Stimulated activated CD4-positive, alpha-beta T cell treated with anti-CD3 and anti-CD28 coated beads, Interleukin-1b, Interleukin-23, amount 100 ng/mL, for 1 hour (primary cell): ENCODE measurements at places on chromosomes 11 and 22.

DNA sequence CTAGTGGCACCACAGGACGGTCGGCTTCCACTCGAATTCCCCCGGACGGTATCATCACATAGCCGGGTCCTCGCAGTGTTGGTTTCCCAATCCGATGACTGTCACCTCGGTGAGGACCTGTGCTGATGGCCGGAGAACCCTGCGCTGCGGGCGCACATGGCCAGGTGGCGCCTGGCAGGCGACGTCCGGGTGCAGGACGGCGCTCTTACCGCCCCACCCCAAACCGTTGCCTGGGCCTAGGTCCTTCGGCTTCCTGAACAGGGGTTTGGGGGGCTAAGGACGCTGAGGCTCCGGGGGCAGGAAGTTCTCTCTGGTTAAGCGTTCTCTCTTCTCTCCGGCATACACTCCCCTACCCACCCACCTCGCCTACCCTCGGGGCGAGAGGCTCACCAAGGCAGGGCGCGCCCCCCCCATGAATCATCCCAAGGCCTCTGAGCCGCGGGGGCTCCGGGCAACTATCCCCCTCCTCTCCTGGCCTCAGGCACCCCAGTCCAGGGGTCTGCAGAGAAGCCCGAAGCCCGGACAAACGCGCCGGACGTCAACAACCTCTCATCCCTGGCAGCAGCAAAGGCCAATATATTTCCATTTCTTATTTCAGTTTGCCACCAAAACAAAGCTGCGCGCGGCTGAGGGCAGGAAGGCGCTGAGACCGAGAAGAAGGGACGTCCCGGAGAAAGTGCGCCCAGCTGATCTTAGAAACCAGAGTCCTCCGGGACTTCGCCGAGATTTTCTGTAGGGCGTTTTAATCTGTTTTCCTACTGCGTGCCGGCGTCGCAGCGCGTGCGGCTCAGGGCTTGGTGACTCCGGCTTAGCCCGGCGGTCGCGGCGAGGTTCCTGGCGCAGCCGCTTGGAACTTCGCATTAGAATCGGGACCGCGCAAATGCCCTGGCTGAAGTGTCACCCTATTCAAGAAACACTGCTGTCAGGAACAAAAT, 5.6 kb downstream of the ALX4 start:
- DNase-seq, result no peak

- no peak for DNase-seq
Measured at GRCh38 chr11:126585774-126586491, 230.4 kb downstream of the ST3GAL4 start.

- no peak for DNase-seq
Measured at GRCh38 chr11:109939166-109939810, 153.9 kb upstream of the ZC3H12C start.

GRCh38 chr11:126483621-126484195, 128.2 kb downstream of the ST3GAL4 start:
- DNase-seq, result no peak

- DNase-seq, result no peak
Measured at GRCh38 chr11:32438866-32439489, 3.6 kb upstream of the WT1 start.

- no peak for DNase-seq
Measured at GRCh38 chr22:43897751-43898261, 6.0 kb upstream of the PNPLA5 start.

GRCh38 chr11:46381048-46381818, at the start of gene MDK:
Gene MDK, plus strand, starts transcription at chr11:46381669. Its CDS starts 389 bp downstream, at chr11:46382058.
- no peak for DNase-seq

DNA sequence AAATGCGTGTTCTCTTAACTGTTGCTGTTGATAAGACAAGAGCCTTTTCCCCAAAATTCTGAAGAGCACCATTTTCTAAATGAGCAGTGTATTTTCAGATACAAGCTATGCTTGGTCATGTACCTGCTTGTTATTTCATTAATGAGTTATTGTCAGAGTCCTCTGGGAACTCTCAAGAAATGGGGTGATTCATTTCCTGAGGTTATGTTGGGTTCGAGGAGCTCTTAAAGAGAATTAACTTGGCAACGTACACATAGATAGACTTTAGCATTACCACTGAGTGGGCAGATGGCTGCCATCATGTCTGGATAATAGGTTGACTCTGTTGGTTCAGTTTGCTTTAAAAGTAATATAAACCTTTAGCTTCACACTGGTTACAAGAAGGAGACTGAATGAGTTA, 87.9 kb upstream of the SORL1-AS1 start:
- no peak for DNase-seq

DNA sequence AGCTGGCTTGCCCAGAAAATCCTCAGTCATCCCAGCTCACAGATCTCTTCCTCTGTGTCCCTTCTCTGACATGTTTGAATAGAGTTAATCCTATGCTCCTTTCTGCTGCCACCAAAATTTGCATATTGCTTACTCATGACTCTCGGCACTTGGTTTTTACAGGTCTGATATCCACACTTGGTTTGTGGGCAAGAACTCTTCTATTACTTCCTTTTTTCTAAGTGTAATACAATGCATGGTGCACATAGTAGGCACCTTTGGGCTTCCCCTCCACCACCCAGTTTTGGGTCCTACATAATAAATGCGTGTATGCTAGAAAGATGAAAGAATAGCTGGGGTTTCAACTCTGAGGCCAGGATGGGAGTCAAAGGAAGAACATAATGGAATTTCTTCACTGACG, 69.7 kb upstream of the GRK3 start:
- DNase-seq, result no peak

GRCh38 chr11:69893631-69894030, 74.4 kb upstream of the FGF3 start:
- no peak for DNase-seq

DNA sequence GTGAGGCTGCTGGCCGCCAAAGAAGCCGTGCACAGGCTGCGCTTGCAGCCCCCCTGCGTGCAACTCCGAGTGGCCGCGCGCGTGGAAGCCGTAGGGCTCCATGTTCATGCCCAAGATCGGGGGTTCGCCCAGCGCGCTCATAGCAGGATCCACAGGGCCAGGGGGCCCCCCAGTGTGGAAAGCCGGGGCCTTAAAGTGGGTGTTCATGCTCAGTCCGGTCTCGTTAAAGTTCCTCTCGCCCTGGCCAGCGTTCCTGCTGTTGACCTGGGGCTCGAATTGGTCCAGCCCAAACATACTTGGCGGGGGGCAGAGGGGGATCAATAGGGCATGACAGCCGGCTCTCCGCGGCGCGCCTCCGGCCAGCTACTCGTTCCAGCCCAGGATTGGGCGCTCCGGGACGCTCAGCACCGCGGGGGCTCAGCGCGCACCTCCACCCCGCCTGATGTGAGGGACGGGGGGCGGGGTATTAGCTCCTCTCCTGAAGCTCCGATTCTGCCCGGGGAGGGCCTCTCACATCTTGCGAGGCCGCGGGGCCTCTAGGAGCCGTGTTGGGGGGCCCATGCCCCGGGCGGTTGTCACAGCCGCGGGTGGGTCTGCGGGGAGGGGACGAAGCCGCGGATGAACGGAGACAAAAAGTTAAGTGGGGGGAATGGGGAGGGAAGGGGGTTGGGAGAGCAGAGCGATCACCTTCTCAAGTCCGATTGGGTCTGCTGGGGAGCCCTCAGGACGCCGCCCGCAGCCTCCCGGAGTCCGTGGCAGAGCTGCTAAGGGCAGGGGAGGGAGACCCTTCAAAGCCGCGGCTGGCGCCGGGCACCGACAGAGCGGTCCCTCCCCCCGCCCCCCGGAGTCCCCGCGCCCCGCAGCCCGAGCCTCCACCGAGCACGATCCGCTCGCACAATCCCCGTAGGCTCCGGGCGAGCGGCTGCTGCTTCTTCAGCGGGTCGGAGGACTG, 1.0 kb downstream of the MN1 start:
- DNase-seq, result no peak

DNA sequence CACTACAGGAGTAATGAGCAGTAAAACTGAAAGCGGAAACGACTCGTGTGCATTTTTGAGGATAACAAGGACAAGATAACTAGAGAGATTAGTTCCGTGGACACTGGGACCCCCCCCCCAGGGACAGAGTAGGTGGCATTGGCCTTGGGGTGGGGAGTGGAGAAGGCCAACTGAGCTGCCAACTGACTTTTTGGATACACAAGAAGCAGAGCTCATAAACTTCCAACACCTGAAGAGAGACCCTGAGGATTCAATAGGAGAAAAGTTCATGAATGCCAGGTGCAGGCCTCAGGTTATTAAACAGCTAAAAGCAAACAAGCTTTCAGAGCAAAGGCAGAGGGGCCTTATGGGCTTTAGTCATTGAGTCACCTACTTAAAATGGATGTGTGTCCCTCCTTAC, 17.6 kb upstream of the PRSS23 start:
- DNase-seq, result no peak

- no peak for DNase-seq
Measured at GRCh38 chr22:25546751-25547150, 17.7 kb upstream of the GRK3 start.

- no peak for DNase-seq
Measured at GRCh38 chr11:1226986-1227550, 4.2 kb downstream of the MUC5B start.

DNA sequence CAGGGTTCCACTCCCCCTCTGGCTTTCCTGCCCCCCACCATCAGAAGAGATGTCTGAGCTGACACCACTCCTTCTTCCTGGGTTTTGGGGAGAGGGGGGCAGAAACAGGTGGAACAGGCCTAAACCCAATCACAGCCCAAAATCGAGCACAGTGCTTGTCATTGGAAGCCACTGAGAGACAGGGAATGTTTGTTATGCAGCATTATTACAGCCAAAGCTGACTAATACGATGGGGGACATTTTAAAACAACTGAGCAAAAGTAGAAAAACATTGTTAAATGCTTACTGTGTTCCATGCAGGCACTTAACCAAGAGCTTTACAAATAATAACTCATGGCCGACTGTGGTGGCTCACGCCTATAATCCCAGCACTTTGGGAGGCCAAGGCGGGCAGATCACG, 32.5 kb upstream of the RTL6 start:
- DNase-seq, result no peak

DNA sequence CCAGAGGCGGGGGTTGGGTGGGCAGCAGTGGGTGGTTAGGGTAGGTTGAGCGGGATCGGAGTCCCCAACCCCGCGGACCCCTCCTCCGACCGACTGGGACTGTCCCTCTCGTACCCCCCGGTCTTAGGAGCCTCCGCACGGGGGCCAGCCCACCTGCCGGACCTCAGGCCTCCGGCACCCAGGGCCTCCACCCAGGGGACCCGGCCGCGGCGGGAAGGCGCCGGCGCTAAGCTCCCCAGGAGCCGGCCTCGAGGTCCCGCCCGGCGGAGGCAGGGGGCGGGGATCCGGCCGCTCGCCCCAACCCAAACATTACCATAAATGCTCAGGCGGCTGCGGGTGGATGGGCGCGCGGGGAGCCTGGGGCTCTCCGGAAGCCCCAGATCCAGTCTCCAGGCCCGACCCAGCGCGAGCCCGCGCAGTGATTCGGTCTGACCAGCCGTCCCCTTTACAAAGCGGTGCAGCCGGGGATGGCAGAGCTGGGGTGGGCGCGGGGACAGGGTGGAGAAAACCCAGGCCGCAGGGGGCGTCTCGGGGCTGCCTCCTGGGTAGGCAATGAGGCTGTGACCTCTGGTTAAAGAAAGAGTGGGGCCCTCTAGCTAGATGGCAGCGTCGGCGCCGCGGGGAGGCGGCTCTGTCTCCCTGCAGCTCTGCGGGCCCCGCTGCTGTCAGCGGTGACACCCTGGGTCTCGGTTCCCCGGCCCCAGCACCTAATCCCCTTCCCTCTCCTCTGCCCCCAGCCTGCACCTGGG, 4.0 kb upstream of the MCAM start:
- DNase-seq, result no peak

DNA sequence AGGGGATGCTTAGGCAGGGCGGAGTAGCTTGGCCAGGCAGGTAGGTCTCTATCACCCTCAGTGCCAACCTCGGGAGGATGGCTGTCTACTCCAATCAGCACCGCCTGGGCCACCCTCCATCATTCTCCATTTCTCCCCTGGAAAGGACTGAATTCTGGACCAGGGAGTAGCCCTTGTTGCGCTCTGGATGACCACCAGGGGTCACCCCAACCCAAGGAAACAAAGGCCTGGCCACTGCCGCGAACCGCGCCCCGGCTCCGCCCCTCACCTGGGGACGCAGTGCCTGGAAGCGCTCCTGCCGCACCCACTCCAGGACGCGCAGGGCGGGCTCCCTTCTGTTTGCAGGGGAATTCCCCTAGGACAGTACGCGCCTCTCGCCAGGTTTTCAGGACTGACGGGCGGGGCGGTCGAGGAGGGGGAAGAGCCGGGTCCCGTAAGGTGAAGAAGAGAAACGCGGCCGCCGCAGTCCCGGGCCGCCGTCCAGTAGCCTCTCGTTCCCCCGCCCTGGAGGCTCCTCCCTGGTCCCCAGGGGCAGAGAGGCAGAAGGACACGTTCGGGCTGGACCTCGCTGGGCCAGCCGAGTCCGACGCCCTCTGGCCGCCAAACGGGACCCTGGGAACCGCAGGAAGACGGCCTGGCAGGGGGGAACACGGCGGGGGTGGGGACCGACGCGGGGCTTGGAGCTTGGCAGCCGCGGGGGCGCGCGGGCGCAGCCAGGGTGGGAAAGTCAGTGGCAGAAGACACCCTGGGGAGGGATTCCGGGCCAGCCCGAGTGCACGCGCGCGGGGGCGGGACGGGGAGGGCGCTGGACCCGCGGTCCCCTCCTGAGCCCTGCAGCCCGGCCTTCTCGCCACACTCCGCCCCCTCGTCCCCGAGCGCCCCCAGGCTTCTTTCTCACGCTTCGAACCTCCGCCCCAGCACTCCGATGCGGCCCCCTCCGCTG, 7.1 kb downstream of the SCN4B start:
- peak; percentile 80 for DNase-seq

- no peak for DNase-seq
Measured at GRCh38 chr11:116701297-116701801, 71.4 kb downstream of the BUD13 start.

DNA sequence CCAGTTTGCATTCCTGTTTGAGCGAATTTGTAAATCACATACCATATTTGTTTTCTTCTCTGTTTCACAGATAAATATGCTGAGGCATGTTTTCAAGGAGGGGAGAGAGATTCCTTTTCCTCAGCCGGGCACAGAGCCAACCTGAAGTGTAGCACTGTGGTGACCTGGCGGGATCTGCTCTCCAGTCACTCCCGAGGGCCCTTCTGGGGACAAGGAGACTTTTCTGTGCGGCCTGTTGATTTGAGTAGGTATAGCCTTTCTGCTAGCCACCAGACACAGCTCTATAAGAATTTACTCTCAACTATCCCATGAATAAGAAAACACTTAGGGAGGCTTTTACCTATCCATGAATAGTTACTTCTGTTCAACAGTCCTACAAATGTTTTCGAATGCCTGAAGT, 63.5 kb upstream of the FDX1 start:
- DNase-seq, result no peak

- DNase-seq, result no peak
Measured at GRCh38 chr22:46974077-46974476, 211.6 kb downstream of the TBC1D22A start.

DNA sequence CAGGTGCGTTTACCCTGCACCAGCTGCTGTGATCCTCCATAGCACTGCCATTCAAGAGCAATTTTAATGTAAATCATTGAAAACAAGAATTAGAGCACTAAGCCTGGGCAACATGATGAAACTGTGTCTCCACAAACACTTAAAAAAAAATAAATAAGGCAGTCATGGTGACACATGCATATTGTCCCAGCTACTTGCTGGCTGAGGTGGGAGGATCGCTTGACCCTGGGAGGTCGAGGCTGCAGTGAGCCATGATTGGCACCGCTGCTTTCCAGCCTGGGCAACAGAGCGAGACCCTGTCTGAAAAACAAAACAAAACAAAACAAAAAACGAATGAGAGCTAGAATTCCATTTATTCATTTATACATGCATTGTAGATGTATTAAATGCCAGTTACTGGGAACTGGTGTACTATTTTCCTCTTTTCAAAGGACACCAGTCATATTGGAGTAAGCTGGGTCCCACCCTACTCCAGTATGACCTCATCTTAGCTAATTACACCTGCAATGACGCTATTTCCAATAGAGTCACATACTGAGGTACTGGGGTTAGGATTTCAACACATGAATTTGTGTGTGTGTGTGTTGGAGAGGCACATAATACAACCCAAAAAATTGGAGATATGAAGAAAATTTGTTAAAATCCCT, 101.9 kb downstream of the MICAL2 start:
- DNase-seq, result no peak
